ENCODE measurements at places on chromosomes 3 and 15.

- DNase-seq, result no peak
Measured at GRCh38 chr3:171840811-171841619, 2.1 kb upstream of the TMEM212 start.

DNA sequence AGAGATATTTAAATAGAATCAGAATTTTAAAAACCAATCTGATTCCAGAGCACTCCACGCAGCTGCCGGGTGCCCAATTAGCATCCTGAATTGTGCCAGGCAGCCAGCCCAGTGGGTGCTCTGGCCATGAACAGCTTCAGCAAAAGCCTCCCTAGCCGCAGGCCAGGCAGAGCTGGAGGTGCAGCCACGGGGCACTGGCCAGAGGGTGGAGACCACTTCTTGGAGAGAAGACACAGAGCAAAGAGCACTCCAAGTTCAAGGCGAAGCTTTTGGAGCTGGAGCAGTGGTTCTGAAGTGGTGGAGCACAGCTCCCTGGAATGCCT is 475.6 kb upstream of the PROK2 start:
- DNase-seq, result no peak

GRCh38 chr3:82038556-82038955 is 277.1 kb upstream of the GBE1 start:
- no peak for DNase-seq

DNA sequence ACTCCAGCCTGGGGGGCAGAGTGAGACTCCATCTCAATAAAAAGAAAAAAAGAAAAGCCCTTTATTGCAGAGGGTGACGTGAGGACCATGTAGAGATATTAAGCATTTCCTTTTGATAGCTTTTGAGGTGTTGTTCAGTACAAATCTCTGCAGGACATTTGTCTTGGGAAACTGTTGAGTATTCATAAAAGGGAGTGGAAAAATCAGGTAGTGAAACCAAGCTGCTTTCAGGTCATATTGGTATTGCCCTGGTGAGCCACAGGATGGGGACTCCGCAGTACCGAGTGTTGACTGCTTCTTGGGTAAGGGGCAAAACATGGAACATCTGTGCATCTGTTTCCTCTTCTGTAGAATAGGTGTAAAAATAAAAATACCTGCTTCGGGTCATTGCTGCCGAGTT is 9.9 kb downstream of the ITPR1 start:
- DNase-seq, result no peak

DNA sequence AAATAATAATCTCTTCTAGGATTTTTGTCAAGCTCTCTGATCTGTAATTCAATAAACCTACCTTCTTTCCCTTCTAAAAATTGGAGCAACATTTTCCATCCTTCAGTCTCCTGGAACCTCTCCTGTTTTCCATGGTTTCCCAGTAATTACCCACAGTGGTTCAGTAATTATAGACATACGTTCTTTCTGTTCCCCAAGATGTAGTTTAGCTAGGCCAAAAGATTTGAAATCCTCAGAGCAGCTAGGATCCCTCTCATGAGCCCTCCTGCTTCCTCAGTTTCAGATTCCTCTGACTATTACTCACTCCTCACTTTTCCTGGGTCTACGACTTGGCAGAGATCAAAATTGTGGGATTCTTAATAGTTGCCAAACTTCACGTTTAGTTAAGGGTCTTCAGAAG is 76.9 kb upstream of the IGSF10 start:
- no peak for DNase-seq

Data from NK-92 treated with Interleukin-12 subunit alpha and Interleukin-12 subunit beta, amount 100 ng/mL, for 24 hours (cell line).